ENCODE measurements at places on chromosomes 13 and 19.

GRCh38 chr19:55070466-55071128, 5.1 kb upstream of the EPS8L1 start:
- no peak for DNase-seq

GRCh38 chr19:49447485-49448431, 3.9 kb downstream of the PIH1D1 start:
- DNase-seq: no peak

GRCh38 chr13:98022210-98022609, 68.7 kb downstream of the IPO5 start:
- peak; percentile 87 for DNase-seq

DNA sequence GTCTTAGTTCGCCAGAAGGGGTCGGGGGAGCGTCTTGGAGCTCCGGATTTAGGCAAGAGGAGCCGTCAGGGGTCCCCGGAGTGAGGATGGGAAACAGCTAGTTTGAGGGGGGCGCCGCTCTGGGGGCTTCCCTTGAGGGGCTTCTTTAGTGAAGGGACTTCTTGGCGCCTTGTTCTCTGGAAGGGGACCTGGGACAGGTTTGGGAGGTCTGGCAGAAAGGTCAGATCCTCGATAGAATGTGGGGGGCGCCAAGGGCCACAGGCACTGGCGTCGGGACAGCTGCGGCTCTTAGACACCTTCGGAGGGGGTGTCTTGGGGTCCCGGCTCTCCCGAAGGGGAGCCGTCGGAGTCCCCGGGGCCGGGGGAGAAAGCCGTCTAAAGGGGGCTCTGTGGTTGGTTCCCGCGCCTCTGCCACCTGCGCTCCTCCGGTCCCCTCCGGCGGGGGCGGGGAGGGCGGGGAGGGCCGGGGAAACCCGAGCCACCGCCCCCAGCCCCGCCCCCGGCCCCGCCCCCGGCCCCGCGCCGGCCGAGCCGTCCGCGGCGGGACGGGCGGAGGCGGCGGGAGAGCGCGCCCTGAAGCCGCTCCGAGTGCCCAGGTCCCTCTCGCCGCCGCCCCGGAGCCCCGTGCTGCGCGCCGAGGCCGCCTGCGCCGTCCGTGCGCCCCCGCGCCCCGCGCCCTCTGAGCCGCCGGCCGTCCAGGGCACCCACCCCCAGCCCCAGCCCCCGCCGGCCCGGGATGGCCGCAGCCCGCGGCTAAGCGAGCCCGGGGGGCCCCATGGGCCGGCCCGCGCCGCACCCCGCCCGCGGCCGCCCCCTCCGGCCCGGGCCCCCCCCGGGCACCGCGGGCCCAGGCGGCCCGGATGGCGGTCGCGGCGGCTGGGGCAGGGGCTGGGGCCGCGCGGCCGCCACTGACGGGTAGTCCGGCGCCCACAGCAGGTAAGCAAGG, at the start of gene NRTN:
NRTN (plus strand) TSS at position 552 of the 946 bp plus-strand sequence. CDS start 19,099 bp downstream, outside the sequence.
- DNase-seq: no peak

DNA sequence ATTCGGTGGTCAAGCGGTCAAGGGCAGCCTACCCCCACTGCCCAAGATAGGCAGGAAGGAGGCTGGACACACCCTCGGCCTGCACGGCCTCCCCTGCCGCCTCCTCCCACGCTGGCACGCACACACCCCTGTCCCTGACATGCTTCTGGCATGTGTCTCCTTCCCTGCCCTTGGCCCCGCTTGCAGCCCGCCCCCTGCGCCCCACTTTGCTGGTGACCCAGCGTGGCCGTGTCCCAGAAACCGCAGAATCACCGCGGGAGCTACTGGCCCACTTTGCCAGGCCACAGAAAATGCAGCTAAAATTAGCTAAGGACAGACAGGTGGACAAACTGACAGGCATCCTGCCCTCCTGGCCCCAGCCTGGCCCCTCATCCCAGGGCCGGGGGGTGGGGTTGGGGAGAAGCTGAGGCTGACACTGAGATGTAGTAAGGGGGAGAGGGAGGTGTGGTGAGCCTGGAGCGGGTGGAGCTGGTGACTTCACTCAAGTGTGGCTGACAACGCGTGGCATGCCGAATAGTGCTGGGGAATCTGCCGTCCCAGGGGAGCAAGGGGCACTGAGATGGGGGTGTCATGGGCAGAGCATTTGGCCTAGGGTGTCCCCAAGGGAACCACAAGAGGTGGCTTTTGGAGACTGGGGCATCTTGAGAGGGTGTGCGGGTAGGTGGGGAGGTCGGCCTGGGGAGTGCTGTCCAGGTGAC, 2.4 kb downstream of the SHANK1 start:
- DNase-seq: no peak

- peak; percentile 28 for DNase-seq
Observed at GRCh38 chr13:60617991-60618733, 221.1 kb downstream of the TDRD3 start.

- DNase-seq: no peak
Observed at GRCh38 chr19:33654840-33655508, 33.2 kb downstream of the CHST8 start.

DNA sequence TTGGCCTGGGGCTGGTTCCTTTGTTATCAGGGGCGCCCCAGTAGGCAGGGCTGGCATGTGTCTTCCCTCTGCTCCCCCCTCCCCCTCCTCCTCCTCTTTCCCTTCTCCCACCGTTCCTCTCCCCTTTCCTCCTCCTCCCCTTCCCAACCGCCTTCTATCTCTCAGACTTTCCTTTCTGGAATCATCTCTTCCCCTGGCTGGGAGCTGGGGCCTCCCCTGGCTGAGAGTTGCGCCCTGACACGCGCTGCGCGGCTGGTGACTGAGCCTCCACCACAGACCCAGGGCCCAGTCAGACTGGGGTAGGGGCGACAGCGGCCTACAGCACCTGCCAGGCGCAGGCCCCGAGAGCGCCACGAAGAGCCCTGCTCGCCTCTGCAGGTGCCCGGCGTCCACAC, 2.8 kb downstream of the PNMA8B start:
- DNase-seq: no peak

DNA sequence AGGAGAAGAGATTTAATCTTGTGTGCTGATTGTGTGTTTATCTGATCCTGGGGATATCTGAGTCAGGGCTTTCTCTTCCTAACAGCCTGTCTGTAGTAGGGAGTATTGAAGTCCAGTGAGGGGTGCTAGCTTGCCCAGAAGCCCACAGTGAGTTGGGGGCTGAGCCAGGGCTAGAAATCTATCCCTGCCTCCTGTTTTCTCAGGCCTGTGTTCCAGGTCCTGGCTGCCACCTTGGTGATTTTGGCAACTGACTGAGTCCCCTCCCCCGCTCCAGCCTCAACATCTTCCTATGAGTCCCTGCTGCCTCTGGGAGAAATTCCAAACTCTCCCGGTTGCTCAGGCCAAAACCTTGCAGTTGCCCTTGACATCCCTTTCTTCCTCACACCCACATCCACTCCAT, 7.7 kb upstream of the NOVA2 start:
- peak; percentile 40 for DNase-seq

GRCh38 chr13:82011355-82011754, 1670.4 kb upstream of the SPRY2 start:
- DNase-seq: no peak
